ENCODE measurements at places on chromosomes 3 and 15.

- DNase-seq: no peak
These were observed 49.9 kb upstream of the IGSF11 start for GRCh38 chr3:119084371-119085069.

- DNase-seq: no peak
These were observed 8.4 kb upstream of the GSK3B start for GRCh38 chr3:120102674-120103073.

- no peak for DNase-seq
These were observed 254.7 kb downstream of the SOX2 start for GRCh38 chr3:181966393-181966792.

DNA sequence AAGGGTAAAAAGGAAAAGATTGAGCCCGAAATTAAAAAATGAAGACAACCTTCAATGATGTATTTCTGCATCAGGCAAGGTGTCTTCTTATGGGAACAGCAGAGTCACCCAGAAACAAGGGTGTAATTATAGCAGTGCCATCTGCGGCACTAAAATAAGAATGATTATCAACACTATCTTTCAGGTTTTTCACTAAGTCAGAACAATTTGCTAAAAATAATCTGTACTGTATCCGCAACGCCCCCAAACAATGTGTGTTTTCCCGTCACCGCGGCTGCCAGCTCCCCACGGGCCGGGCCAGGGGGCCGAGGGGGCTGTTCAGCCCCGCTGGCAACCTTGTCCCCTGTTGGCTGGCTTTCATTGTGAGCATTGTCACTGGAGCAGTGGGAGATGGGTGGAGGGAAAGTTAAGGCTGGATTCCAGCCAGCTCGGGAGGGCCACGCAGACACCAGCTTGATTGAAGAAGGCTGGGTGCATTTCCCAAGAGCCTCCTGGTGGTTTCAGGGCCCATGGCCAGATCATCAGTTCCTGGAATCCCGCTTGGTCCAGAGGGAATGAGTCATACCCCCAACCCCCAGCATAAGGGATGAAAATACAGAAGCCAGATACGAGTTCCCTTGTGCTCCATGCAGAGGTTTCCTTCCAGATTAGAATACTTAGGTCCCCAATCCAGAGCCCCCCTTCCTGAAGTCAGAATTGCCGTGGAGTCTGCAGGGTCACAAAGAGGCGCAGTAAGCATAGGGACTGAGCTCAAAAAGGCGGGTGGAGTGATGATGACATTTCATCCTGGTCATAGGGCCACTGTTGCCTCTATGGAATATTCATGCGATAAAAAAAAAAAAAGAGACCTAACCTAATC lies 90.2 kb upstream of the KLF13 start:
- DNase-seq: no peak

GRCh38 chr3:15042936-15043335 lies 22.2 kb downstream of the MRPS25 start:
- no peak for DNase-seq

- no peak for DNase-seq
These were observed 21.5 kb upstream of the MTHFS start for GRCh38 chr15:79918278-79918677.

Data from activated naive CD4-positive, alpha-beta T cell (primary cell).